ENCODE measurements at places on chromosomes 3 and 15.
A peak's percentile ranks its signal among the peaks of the same experiment; 100 is the strongest.

DNA sequence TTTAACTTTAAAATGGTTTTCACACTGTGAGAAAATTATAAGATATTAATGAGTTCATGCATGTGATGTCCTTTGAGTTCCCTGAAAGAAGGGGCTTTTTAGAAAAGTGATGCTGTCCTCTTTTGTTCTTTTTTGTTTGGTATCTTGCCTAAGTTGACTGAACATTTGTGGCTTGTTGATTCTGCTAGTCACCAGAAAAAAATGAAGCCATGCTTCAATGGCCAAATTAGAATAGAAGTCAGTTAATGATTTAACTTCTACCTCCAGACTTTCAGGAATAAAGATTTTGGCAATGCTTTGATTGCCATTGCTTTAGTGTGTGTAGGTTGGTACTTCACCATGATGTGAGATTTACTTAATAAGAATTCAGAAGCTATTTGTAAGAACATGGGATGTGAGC is 260.6 kb upstream of the NECTIN3 start:
- DNase-seq: no peak

- no peak for DNase-seq
These were observed 304.3 kb downstream of the TLE3 start for GRCh38 chr15:69793431-69793780.

DNA sequence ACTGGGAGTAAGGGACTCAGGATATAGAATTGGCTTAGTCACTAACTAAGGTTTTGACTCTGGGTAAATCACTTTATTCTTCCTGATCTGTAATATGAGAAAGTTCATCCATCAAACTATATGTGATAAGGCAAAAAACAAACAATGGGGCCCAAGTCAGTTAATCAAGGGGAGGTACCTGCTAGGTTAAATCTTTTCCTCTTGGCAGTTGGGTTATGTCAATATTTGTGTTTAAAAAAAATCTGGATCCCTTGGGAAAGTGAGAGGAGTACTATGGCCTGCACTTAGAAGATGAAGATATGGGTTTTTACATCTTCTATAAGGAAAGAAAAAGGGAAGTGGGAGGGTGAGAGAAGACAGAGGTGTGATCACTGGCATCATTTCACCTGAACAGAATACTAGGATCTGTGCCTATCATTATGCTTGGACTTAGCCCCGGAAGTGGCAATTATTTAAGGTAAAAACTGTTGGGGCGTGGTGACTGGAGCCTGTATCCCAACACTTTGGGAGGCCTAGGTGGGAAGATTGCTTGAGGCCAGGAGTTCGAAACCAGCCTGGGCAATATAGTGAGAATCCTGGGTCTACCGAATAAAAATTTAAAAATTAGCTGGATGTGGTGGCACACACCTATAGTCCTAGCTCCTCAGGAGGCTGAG is 2.8 kb upstream of the SLC28A2 start:
- no peak for DNase-seq

- DNase-seq: no peak
These were observed 15.8 kb upstream of the SST start for GRCh38 chr3:187685948-187686347.

DNA sequence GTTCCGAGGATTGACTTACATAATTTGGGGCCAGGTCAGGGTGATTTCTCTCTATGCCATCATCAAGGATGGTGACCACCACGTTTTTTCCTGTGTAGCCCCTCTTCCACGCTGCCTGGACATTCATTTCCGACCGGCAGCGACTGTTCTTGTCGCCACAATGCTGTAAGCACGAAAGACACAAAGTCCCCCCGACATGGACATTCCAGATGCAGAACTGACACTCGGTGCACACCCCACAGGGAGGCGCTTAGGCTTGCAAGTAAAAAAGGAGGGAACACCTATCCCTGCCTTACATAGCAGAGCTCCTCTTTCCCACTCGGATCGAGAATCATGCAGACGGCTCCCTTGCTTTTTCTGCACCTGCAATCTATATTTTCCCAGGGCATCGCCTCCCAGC is 58.2 kb downstream of the PCSK6 start:
- DNase-seq: no peak

DNA sequence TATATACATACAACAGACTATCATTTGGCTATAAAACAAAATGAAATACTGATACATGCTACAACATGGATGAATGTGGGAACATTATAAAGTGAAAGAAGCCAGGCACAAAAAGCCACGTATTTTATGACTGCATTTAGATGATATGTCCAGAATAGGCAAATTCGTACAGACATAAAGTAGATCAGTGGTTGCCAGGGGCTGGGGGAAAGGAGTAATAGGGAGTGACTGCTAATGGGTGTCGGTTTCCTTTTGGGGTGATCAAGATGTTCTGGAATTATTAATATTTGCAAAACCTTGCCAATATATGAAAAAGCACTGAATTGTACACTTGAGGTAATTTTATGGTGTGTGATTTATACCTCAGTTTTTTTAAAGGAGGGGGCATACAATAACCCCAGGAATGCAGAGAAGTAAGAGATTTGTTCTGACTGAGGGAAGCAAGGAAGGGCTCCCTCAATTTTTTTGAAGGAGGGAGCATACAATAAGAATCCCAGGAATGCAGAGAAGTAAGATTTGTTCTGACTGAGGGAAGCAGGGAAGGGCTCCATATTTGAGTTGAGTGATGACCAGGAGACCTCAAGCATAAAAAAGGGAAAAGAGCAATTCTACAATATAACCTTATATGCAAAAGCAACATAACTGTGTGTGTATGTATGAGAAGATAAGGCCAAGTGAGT is 6.2 kb downstream of the PSMD6 start:
- DNase-seq: no peak

- no peak for DNase-seq
These were observed 262.1 kb upstream of the TGFBR2 start for GRCh38 chr3:30344288-30344687.

DNA sequence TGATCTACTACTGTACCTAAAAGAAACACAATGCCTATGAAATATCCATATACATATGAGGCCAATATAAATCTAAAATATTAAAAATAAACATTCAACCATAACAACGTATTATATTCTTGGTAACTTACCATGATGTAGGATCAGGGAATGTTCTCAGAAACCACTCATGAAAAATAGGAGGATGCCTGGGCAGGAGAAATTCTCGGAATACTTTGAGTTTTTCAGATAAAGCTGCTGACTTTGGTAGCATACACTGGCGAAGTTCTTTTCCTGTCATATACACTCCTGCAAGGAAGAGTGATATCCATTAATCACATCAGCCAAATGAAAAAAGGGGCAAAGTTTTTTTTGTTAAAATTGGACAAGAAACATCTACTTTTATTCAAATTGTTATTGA is 11.3 kb upstream of the XRN1 start:
- no peak for DNase-seq

- DNase-seq: no peak
These were observed 184.6 kb upstream of the TRIM42 start for GRCh38 chr3:140493271-140493670.

DNA sequence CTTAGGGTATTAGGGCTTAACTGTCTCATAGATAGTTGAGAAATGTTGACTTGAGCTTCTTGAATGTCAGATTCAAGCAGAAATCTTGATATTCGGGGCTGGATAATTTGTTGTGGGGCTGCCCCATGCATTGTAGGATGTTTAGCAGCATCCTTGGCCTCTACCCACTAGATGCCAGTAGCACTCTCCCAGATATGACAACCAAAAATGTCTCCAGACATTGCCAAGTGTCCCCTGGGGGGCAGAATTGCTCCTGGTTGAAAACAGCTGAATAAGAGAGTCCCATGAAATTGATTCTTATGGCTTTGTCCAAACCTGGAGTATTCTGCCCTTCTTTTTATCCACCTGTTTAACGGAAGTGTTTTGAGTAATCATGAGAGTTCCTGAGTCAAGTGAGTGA is 15.9 kb upstream of the LCMT2 start:
- DNase-seq: no peak

GRCh38 chr3:49554633-49555265 is 472 bp downstream of the BSN start:
- DNase-seq: no peak

- DNase-seq: no peak
These were observed 256.3 kb upstream of the TMCO5A start for GRCh38 chr15:37678124-37678523.

DNA sequence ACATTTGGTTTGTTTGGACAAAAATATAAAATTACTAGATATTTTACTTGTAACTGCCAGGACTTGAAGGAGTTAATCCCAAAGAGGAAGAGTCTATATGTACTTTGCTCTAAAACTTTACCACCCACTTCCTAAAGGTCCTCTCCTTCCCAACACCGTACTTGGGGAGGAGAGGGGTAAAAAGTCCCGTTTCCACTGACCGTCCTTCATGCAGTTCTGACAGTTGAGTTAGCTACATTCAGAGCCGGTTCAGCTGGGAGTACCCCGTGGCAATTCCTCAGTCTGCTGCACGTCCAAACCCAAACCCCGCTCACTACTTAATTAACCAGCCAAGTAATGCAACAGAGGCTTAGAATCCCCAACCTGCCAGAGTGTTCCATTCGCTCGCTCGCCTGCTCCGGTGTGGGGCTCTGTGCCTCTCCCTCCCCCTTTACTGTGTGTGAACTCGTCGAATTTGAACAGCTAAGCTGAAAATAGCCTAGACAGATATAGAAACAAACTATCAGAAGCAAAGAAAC is 519.7 kb downstream of the FOXP1 start:
- peak; percentile 24 for DNase-seq

DNA sequence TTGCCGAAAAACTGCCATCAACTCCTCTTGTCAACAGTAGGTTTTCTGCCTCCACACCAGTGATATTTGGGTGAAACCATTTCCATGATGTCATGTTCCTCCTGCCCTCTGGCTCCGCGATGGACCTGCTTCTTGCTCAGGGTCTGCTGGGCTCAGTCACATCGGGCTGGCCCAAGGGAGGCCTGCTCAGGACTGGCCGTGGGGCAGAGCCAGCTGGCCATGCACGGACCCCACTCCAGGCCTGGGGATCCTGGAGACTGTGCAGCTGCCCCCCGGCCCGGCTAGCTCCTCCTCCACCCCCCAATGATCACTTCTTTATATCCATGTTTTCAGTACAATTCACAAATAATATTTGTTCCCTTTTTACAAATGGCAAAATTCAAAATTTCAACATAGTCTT is 270.3 kb upstream of the CCDC54 start:
- no peak for DNase-seq

- DNase-seq: no peak
These were observed 2.5 kb downstream of the NT5DC2 start for GRCh38 chr3:52530918-52531826.

DNA sequence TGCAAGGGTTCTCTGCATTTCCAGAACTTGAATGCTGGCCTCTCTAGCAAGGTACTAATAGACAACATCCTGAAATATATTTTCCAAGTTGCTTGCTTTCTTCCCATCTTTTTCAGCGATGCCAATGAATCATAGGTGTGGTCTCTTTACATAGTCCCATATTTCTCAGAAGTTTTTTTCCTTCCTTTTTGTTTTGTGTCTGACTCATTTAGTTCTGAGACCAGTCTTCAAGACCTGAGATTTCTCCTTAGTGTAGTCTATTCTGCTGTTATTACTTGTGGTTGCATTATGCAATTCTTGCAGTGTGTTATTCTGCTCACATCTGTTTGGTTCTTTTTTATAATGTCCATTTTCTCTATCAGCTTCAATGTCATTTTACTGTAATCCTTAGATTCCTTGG is 1265.0 kb upstream of the ALCAM start:
- DNase-seq: no peak

DNA sequence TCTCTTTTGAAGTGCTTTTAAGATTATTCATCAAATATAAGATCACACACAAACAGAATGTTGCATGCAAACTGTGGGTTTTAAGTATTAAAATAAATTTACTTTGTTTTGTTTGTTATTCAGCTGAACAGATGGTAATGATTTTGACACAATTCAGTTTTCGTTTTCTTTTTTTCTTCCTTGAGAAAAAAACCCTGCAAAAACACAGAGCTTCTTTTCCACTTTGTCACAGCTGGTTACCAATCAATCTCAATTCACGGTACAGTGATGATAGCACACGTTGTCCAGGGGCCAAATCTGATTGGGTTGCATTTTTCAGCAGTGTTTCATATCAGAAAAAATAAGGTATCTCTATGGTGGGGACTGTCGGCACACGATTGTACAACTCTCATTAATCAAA is 473.6 kb downstream of the ROBO2 start:
- DNase-seq: no peak

DNA sequence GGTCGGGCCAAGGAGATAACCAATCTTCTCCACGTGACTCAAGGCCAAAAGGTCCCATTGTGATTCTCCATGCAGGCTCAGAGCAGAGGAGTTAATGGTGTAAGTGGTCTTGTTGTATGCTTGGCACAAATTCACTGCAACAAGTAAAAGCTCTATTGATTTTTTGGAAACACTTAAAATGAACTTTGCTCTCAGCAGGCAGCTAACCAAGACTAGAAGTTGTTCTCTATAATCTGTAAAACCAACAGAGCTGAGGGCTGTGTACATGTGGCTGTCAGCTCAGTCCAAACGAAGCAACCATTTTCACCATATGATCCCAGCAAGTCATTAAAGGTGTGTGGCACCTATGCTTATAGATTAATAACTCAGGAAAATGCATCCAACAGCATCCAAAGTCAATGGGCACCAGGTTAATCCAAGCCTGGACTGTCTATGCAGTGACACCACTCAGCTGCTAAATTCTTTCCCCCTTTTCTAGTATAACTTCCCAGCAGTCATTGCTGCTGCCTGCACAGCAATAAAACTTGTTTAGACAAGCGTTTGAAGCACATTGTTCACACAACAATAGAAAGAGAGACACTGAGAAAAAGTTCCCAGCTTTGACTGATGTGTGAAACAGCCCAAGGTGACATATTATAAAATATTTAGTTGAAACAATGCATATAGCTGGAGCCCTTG is 603.8 kb upstream of the ADAMTS9 start:
- DNase-seq: no peak

DNA sequence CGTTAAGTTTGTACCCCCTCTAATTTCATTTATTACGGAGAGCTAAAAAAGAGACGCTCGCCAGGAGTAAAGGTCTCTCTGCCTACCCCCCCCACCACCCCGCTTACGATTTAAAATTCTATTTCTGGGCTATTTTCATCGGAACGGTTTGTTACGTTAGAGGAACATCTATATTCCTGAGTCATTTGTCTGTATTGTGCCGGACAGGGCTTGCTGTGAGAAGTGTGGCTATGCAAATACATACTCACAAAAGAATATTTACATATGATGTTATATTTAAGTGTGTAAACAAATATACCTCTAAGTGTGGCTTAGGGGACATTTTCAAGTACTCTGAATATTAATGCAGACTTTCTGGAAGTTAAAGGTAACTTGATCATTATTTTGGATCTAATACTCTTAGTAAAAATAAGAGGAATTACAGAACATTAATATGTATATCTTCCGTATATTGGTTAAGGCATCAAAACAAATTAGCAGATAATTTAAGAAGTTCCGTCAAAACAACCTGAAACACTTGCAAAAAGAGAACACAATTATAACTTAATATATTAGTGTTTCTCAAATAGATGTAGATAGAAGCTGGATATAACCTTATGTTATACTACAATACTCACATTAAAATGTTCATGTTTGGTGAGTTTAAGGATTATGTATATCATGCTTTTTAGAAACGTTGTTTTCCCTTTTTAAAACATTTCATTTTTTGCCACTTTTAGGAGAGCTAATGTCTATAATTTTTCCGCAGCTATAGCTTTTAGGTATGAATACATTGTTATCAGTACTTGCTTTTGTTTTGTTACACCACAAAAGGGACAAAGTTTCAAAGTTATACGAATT is 1.6 kb upstream of the SHOX2 start:
- no peak for DNase-seq

Measured in CD4-positive, alpha-beta T cell treated with Interleukin-1 beta for 1 hour (primary cell).